ENCODE measurements at places on chromosomes 6 and 20.

DNA sequence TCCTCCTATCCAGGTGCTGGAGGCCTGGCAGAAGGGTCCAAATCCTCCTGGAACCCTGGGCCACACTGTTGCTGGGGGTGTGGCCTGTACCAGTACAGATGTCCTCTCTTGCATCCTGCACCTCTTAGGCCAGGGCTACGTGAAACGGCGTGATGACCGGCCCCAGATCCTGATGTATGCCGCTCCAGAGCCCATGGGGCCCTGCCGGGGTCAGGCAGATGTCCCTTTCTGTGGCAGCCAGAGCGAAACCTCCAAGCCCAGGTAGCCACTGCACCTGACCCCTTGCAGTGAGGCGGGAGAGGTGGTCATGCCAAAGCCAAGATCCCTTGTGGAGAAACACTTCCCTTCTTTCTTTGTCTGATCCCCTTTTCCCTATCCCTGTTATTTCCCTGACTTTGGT, 14.2 kb downstream of the DNPH1 start:
- DNase-seq = no peak

GRCh38 chr6:18368277-18369105, 18.7 kb upstream of the RNF144B start:
- no peak for DNase-seq

DNA sequence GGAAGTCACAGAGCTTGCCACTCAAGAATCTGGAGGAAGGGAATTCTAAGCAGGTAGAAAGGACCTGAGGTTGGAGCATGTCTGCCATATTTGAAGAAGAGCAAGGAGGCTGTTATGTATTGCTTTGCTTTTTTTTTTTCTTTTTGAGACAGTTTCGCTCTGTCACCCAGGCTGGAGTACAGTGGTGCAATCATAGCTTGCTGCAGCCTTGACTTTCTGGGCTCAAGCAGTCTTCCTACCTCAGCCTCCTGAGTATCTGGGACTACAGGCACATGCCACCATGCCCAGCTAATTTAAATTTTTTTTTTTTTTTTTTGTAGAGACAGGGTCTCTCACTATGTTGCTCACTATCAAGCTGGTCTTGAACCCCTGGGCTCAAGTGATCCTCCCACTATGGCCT, 40.8 kb downstream of the ORC3 start:
- no peak for DNase-seq

- DNase-seq = no peak
These were observed 62.9 kb upstream of the SLC22A1 start for GRCh38 chr6:160058603-160059215.

DNA sequence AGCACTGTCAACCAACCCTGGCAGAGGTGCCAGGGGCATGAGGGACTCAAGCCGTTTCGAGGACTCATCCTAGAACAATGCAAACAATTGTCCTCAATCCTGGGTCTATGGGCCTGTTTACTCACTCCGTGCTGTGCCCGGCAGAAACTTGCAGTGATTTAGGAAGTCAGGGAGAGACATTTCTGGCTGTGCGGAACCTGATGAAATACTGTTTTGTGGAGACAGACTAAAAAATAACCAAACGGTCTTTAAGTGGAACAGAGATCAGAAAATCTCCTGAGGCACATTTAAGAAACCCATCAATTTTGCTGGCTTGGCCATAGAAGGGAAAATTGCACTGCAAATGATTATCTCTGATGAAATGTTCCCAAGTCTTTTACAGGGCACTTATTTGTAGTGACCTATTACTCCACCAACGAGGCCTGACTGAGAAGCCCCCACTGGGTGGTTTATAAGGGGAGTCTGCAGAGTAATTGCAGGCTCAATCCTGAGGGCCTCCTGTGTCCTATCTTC, 79.8 kb upstream of the KCNK16 start:
- no peak for DNase-seq

GRCh38 chr6:153034139-153034538, 31.6 kb upstream of the MTRF1L start:
- DNase-seq = no peak

DNA sequence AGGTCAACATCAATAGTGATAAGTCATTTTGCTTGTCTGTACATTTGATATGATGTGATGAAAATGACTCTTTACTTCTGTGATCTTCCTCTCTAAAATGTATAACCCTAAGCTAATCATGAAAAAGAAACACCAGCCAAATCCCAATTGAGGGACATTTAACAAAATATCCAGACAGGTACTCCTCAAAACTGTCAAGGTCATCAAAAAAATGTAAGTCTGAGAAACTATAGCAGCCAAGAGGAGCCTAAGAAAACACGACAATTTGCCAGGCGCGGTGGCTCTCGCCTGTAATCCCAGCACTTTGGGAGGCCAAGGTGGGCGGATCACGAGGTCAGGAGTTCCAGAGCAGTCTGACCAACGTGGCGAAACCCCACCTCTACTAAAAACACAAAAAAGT, 708.5 kb upstream of the ID4 start:
- no peak for DNase-seq

- DNase-seq = no peak
These were observed 39.7 kb upstream of the TULP1 start for GRCh38 chr6:35552285-35552917.

DNA sequence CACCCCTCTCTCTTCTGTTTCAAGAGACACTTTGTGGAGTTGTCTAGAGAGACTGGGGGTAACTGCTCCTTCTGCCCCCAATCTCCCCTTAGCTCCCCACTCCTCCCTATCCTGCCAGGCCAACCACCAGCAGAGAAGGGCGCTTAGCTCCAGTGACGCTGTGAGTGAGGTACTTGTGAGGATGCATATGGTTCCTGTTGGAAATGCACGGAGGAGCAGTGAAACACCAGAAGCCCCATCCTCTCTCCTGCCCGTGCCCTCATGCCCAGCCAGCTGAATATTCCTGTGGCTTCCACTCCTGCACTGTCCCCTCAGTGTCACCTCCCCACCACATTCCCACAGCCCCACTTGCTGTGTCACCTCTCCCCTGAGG, 11.9 kb downstream of the NT5E start:
- DNase-seq = no peak

- DNase-seq = no peak
These were observed 14.8 kb downstream of the KIAA1755 start for GRCh38 chr20:38245753-38246152.

DNA sequence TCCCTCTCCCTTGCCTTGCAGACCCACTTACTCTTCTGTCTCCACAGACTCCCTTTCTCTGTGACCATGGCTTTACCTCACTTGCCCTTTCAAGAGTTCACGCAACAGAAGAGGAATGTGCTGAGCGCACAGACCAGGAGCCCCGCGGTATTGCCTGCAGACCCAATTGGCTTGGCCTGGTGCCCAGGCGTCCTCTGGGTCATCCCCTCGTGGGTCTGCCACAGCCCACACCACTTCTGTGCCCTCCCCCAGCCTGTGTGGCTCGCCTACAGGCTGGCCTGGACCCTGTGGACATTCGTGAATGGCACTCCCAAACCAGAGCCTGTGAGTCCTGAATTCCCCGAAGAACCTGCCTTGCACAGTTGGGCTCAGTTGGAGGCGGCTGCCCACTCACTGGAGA, 15.3 kb upstream of the NINL start:
- no peak for DNase-seq

GRCh38 chr20:47236639-47236900, 119.9 kb downstream of the ZMYND8 start:
- no peak for DNase-seq

- no peak for DNase-seq
These were observed 81.6 kb downstream of the C6orf118 start for GRCh38 chr6:165227644-165228329.

DNA sequence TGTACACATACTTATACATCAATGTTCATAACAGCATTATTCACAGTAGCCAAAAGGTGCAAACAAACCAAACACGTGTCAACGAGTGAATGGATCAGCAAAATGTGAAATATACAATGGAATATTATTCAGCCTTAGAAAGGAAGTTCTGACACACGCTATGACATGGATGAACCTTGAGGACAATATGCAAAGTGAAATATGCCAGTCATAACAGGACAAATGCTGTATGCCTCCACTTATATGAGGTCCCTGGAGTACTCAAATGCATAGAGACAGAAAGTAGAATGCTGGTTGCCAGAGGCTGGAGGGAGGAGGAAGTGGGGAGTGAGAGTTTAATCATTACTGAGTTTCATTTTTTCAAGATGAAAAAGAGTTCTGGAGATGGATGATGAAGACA, 37.8 kb upstream of the IGF2R start:
- no peak for DNase-seq

DNA sequence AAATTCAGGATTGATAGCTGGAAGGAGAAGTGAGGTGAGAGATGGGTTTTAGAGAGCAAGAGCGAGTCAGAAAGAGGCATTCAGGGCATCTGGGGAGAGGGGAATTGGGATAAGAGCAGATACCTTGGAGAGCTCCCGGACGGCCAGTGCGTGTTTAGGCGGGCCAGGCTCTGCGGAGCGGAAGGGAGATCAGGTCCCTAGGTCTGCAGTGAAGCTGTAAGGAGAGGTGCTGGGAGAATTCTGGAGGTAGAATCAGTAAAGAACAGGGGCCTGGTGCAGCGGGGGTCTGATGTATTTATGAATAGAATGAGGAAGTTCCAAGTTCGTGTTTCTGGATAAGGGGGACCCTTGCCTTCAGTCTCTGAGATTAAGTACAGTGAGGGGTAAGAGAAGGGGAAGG, 47.4 kb upstream of the FAM83D start:
- DNase-seq = no peak

DNA sequence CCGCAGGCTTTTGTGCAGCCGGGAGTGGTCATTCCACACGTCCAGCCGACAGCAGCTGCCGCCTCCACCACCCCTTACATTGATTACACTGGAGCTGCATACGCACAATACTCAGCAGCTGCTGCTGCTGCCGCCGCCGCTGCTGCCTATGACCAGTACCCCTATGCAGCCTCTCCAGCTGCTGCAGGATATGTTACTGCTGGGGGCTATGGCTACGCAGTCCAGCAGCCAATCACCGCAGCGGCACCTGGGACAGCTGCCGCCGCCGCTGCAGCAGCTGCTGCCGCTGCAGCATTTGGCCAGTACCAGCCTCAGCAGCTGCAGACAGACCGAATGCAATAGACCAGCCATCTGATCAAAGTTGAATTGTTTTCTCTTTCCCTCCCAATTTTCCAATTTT, 10.6 kb downstream of the RBM24 start:
- no peak for DNase-seq

DNA sequence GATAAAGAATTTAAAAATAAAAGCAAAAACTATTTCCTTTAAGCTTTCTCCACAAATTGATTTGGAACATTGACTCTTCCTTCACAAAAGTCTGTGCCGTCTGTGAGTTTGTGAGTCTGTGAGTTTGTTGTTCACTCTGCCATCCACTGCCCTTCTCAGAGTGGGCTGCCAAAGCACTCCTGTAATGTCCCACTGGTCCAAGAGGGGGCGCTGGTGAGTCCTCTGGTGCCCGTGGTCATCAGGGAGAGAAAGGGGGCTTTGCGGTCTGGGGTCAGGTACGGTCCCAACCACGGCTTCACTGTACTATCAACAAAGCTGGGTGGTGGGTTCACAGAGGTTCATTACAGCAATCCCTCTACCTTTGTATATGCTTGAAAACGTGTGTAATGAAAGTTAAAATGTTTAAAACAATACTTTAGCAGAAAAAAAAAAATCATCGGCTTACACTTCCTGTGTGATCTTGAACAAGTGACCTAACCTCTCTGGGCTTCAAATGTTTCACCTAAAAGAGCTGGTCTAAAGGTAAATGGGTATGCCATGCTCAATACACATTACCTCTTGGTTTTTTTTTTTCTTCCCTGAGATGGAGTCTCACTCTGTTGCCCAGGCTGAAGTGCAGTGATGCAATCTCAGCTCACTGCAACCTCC, 5.6 kb upstream of the ANKRD60 start:
- DNase-seq = no peak

DNA sequence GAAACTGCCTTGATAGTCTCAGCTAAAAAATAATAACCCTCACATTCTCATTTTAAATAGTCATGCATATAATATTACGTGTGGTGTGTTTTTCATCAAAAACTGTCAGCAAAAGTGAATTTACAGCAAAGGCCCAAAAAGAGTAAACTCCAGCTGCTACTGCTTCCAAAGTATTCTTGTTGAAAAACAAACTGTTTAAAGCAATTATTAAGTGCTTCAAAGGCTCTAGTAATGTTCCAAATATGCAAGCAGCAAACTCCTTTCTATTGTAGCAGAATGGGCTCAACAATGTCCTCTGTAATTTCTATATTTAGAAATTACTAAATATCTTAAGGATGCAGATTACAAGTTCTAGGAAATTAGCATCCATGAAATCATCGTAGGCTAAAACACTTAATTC, 280.0 kb upstream of the TBX18 start:
- DNase-seq = no peak

GRCh38 chr6:71088166-71088565, 131.3 kb upstream of the B3GAT2 start:
- DNase-seq = no peak

Measured in pulmonary artery endothelial cell (primary cell).